ENCODE measurements at places on chromosomes 12 and 14.

DNA sequence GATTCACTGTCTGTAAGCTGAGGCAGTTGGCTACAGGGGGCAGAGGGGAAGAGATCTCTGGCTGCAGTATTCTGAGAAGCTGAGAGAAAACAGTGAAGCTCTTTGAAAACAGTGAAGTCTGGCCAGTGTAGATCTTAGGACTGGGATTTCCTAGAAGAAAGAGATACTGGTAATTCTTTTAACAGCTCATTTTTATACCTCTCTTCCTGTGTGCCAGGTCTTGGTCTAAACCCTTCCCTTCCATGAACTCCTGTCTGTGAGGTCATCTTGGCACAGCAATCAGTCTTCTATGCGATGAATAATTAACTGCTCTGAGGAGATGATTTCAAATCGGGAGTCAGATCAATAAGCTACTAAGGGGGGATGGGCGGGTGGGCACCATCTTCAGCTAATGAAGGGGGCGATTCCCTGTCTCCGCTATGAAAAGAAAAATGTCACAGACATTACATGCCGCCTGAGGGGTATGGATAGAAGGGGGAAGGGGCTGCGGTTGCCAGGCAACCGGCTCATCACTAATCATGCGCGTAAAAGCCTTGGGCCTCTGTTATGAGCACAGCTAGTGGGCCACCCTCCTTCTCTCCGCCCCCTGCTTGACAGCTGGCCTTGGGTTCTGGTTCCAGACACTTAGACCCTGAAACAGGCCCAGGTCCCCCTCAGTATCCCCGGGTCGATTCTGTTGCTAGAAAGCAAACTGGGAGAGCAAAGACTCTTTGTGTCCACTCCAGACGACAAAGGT lies 75.3 kb upstream of the CEP83 start:
- no peak for DNase-seq

GRCh38 chr14:100885617-100886016 lies 17.9 kb downstream of the RTL1 start:
- no peak for DNase-seq

DNA sequence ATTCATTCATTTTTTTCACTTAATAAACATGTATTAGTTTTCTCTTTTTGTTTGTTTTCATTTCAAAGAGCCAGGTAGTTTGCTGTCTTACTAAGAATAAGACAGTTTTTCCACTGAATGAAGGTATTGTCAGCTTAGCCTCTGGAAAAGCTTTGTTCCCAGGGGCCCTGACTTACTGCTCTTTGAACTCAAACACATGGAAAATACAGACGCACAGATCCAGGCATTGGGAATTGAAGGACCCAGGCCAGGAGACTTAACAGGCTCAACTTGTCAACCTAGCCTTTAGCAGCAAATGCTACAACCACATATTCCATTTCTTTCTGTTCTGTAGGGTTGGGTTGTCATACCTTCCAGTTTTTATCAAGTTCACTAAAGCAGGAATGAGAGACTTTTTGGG lies 38.5 kb upstream of the SLCO1C1 start:
- DNase-seq, result no peak

DNA sequence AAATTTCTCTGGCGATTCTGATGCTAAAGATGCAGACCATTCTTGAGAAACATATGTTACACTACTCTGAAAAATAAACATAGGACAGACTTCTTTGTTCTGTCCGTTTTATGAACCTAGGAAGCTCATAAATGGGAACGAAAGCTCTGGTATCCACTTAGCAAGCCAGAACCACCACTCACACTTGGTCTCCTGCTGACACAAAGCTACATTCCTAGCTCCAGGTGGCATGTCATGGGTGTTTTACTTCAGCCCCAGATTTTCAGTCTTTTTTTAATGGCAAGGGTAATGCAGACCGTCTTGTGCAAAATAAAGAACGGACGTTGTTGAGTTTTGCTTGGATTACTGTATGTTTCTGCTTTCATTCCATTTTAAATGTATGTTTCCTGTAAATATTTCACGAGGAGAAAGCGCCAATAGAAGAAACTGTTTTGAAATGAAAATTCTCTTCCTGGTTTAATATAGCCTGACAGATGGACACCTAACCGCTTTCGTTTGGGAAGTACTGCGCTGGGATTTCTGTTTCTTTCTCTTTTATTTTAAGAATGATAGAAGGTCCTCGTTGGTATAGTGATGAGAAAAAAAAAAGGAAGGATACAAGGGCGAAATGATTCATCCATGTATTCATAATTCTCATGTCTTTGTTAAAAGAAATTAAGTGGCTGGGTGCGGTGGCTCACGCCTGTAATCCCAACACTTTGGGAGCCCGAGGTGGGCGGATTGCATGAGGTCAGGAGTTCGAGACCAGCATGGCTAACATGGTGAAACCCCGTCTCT lies 871 bp upstream of the COQ5 start:
- DNase-seq, result no peak

GRCh38 chr12:30026621-30027234 lies 243.0 kb upstream of the TMTC1 start:
- DNase-seq, result no peak

DNA sequence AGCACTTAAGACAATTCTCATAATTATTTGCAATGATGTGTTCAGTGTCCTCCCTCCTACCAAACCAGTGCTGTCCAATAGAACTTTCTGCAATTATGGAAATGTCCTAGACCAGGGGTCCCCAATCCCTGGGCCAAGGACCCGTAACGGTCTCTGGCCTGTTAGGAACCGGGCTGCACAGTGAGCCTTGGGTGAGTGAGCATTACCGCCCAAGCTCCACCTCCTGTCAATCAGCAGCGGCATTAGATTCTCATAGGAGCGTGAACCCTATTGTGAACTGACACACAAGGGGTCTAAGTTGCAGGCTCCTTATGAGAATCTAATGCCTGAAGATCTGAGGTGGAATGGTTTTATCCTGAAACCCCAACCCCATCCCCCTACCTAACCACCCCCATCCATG lies 3.9 kb downstream of the SVOP start:
- no peak for DNase-seq

DNA sequence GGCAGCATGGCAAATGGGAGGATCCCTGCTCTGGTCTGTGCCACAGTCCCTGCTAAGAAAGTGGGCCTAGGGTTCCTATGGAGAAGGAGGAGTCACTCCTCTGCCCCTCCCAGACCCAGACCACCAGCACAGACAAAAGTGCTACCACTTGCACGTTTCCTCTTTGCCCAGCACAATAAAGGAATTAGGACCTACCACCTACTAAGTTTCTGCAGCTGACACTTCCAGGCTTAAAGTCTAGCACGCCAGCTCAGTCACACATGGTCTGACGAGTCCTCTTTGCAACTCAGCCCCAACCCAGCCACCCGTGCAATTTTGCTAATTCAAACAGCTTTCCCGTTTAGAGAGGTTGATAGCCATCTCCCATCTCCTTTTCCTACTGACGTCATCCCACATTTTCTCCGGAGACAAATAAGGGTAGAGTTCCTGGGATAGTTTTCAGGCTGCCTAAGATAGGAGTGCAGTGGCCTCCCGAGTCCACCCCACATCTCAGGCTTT lies 66.2 kb upstream of the PTGR2 start:
- no peak for DNase-seq

DNA sequence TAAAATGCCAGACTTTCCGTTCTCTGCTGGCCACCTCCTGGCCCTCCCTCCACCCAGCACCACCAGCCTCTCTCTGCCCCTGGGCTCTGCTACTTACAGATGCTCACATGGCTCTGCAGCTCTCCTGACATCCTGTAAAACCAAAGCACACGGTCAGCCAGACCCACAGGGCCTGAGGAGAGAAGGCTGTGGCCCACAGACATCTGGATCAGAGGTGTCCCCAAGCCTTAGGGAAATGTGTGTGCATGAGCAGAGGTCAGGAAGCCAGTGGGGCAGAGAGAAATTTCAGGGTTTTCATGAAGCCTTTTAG lies 11.5 kb downstream of the KRT77 start:
- no peak for DNase-seq

DNA sequence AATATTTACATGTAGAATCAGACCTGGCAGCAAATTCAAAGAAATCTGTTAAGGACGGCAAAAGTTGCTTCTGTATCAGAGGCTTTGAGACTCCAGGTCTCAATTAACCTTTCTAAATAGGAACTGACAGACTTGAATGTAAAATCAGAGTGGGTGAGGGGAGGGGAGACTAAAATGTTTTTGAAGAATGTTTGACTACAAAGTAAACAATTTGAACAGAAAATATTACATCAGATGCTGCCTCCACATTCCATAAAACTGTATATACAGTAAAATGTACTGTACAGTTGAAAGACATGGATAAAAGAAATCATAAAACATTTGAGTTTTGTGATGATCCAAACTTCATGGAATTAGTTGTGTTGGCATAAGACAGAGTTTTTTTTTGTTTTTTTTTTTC lies 49.5 kb upstream of the POC1B start:
- DNase-seq, result no peak

DNA sequence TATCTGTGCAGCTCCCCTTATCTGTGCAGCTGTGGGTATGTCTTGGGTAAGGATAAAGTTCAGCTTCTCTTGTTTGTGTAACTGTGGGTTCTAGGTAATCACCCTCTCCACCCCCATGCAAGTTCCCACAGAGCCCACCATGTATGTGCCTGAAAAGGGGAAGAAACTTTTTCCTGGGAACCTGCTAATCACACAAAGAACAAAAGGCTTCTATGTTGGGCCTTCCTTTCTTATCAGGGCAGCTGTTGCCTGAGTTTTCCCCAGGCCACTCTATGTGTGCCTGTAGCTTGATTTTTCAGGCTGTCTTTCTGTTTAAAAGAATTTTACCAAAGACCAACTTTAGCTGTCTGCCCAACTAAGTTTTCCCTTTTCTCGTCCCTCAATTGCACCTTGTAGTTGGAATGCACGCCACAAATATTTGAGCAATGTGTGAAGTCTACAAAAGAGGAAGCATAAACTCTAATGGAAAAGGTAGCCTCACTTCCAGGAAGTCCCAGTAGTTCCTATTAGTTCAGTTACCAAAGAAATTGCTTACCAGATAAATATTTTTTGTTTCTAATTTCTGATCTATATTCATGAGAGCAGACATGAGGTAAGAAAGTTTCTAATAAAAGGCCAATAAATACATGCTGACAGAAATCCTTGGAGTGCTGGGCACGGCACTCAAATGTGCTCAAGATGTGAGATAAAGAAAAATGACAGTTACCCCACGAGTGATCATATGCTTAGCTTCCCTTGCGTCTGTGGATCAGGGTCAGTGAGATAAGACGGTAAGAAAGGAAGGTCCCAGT lies 2.7 kb upstream of the GALC start:
- DNase-seq, result no peak

DNA sequence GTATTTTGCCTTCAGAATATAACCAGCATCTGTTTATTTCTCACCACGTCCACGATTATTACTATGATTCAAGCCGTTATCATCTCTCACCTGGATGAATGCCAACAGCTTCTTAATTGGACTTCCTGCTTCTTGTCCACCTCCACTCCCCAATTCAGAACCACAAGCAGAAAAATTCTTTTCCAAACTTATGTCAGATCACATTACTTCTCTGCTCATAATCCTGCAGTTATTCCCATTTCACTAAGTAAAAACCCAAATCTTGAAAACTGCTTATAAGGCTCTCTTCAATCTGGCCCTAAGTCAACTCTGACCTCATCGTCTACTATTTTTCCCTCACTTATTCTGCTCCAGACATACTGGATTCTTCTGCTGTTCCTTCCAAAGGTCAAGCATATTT lies 2.0 kb downstream of the CRY1 start:
- no peak for DNase-seq

DNA sequence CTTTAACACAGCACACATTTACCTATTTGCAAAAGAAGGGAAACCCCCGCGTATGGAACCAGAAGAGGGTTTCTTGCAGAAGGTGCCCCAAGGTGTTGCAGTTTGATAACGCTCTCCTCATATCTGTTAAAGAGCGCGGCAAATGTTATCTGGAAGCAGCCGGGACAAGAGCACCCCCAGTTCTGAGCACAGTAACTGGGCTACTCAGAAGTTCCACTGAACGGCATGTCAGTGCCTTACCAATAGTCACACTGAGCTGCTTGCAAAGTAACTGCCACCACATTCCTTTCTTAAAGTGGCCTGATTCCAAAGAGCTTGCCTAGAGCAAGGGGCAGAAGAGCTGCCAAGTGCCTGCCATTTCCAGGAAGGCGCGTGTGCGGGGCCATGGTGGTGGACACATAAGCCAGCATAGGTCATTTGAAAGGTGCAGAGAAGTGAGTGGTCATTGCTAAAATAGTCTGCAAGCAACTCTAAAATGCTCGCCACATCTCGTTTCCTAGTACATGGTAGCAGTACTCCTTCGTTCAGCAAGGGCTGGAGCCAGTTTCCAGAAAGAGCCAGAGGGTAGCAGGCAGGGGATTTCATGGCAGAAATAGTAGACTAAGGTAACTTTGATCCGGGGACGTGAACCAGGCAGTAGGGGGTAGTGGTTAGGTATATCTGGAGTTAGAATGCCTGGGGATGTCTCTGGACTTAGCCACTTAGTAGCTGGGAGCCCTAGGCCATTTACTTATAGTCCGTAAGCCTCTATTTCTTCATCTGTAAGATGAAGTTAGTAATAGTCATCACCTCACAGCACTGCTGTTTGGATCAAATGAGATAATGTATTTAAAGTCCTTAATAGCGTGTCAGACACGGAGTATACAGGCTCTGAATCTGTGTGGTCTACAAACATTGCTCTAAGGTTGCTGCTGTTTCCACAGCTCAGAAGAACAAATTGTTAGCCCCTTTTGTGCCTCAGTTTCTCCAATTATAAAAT lies 37.6 kb downstream of the SPTB start:
- no peak for DNase-seq

GRCh38 chr14:90383731-90384542 lies 12.9 kb upstream of the CALM1 start:
- DNase-seq, result peak; percentile 37

DNA sequence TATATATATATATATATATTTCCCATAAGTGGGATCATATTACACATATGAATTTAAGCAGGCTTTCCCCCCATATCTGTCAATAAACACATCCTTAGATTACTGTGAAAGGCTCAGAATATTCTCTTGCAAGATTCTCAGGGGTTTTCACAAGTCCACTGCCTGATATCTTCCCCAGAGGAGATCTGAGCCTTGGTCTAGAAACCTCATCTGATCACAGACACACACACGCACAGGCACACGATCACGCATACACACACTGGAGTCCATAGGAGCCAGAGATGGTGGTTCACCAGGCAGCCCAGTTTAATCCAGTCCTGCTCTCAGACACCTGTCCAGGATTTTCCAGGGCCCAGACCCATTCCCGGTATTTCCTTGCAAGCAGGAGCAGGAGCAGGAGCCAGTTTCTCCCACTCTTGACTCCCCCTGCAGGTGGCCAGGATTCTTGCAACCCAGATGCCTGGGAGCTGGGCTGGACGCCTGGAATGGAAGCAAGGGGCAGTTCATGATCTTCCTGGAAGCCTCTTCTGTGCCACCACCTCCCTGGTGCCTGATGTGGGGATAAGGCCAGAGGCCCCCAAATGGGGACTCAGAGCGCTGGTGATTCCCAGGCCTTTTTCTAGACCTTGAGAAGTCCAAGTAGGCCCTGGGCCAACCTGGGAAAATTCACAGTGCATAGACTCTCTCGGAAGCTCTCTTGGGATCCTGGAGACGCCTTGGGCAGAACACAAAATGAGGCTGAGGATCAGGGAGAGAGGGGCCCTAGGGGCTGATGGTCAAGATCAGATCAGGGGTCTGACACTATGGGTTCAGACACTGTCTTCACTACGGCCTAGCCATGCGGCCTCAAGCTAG lies 16.5 kb upstream of the KRT78 start:
- DNase-seq, result no peak
